ENCODE measurements at places on chromosomes 3 and 15.

DNA sequence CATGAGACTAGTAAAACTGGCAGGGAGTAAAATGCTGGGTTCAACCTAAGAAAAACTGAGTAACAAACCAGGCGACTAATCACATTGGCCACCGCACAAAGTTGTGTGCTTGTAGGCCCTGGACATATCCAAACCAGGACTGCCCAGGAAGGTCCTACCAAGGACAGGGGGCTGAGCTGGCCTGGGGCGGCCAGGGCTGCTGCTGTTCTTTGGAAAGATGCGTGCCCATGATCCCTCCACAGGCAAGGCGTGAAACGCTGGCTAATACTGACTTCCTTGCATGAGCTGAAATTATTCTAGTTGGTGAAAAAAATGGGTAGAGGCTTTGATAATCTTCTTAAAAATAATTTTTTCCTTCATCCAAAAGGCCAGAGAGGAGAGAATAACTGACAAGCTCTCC, 56.9 kb upstream of the ADCY5 start:
- DNase-seq = no peak

DNA sequence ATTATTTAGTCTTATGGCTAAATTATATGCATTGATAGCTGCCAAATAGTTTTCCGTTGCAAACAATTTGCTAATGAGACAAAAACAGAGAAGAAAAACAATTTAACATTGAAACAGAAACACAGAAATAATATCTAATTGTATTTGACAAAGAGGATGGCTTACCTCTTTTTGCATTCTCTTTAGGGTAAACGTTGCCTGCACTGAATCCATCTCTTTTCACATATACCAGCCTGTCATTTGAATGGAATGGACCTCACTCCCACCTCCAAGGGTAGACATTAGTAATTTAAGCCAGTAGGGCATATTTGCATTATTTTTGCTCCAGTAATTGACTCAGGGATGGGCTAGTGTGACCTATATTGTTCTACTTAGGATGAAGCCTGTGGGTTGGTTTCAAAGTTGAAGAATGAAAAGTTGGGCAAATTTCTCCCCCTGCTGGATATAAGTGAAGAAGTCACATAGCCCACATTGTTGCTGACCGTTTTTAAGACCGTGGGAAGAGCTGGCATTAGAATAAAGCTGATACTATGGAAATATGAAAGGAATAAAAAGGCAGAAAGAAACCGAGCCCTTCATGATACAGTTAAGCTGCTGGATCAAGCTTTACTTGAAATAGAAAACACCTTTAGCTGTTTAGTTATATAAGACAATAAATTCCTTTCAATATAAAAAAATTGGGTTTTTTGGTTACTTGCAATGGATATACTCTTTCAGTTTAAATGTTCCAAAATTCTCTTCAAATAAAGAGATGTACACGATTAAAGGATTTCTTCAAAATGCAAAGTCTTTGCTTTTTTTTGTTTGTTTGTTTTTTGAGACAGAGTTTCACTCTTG, 26.9 kb downstream of the PIERCE2 start:
- DNase-seq = peak; percentile 9

DNA sequence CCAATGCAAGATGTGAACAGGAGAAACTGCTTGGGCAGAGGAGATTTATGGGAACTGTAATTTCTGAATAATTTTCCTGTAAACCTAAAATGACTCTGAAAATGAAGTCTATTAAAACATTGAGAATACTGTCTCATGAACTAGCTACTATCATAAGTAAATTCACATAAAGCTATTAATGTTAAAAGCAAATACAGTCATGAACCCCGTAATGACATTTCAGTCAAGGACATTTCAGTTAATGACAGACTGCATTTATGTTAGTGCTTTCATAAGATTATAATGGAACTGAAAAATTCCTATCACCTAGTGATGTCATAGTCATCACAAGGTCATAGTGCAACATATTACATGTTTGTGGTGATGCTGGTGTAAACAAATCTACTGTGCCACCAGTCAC, 17.2 kb downstream of the CBLB start:
- no peak for DNase-seq

- DNase-seq = peak; percentile 39
Observed at GRCh38 chr3:89521328-89521727, 413.9 kb downstream of the EPHA3 start.

DNA sequence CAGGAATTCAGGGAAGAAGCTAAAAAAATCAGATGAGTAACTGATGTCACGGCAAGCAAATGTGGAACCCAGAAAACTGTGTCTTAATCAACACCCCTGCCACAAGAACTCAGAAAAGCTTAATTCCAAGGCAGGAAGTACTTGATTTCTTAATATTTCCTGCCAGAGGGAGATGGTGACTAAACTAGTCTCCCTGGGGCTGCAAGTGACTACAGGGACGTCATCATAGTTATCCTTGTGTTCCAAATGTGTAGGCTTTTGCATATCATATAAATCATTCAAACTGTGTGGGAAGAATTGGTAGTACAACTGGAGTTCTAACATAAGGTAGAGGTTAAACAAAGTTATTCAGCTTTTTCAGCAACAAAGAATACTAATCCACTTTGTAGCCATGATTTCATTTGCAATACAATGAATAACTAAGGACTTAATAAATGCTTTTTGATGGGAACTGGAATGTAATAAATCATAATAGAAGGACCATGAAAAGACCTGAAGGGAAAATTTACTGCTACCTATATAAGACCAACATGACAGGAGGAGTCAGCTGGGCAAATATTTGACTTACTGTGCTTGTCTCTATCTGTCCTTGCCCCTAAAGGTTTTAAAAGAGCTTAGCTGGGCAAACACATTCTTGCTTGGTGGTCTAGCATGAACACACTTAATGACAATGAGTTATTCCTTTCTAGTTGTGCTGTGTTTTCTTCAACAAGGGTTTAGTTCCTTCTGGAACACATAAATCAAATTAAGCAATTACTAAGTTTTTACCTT, 76.0 kb upstream of the NECTIN3 start:
- no peak for DNase-seq

- DNase-seq = no peak
Observed at GRCh38 chr3:112505907-112506306, 6.6 kb upstream of the BTLA start.

DNA sequence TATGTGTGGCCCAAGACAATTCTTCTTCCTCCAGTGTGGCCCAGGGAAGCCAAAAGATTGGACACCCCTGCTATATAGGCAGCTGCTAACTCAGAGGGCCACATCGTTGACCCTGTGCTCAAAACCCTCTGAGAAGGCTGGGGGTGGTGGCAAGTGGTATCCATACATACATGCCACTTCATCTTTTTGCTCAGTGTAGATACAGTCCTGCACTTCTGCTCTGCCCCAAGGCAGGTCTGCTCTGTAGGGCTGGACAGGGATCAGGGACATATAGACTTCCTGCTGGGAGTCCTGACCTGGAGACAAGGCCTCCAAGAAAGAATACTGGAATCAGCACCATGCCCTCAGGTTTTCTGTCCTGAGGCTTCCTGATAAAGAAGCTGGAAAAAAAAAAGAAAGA, 4.5 kb upstream of the HCN4 start:
- no peak for DNase-seq

DNA sequence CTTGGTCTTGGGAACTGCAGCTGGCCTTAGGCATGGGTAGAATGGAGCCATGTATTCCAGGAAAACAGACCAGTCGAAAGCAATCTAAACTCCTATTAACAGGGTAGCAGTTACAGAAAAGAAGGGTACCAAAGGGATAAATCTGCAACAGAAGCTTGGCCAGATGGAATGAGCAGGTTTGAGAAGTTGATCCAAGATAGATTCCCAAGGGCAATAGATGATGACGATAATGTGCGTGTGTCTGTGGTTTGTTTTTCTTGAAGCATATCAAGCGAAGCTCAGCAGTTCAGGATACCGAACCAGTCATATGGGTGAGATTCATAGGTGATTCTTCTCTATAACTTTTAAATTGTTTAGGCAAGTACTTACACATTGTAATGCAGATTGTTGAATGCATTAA, 203.8 kb upstream of the SEMA6D start:
- no peak for DNase-seq

- DNase-seq = no peak
Observed at GRCh38 chr3:13863382-13863952, 16.4 kb downstream of the WNT7A start.

All from forelimb muscle (tissue), 1 donor.